ENCODE measurements at places on chromosomes 2 and 18.

GRCh38 chr2:135091681-135092080 lies 39.6 kb downstream of the RAB3GAP1 start:
- no peak for DNase-seq

GRCh38 chr2:2112416-2113105 lies 218.5 kb downstream of the MYT1L start:
- no peak for DNase-seq

DNA sequence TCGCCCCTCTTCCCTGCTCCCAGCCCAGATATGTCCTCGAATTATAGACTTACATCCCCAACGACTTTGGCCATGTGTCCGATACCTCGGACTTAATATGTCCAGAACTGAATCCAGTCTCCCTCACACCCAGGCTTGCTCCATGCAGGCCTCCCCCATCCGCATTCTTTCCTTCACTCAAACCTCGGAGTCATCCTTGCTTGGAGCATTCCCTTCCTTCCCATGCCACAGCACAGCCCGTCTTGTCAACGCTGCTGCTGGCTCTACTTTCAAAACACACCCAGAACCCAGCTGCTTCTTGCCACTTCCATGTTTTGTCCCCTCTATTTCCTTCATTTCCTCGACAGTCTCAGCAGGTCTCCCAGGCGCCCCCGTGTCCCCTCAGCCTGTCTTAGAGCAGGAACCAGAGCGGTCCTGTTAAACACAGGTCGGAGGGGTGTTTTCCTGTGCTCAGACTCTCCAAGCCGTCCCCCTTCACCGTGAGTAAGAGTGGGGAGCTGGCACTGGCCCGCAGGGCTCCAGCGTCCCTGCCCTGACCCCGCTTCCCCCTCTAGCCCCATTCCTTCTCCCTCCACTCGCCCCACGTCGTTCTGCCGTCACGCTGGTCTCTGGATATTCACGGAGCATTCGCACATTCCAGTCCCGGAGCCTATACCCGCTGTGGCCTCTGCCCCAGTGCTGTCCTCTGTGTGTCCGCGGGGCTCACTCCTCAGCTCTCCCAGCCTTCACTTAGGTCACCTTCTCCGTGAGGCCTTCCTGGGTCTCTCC lies 54.4 kb downstream of the VAPA start:
- no peak for DNase-seq

DNA sequence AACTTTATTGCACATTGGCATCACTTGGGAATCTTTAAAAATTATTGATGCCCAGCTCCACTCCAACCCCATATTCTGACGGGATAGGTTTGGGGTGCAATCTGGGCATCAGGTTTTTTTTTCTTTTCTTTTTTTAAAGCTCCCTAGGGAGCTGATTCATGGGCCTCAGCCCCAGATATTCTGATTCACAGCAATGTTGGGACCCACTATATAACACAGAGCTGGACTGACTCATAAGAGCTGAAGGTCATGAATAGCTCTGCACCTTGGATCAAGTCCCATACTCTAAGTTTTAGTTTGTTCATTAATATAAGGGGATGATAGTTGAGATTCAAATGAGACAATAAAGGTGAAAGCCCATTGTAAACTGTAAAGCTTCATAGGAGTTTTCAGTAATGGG lies 191.1 kb upstream of the REV1 start:
- DNase-seq = no peak

GRCh38 chr2:3504741-3505140 lies 14.6 kb downstream of the ADI1 start:
- DNase-seq = no peak

- DNase-seq = no peak
Observed at GRCh38 chr18:42155024-42155423, 200.0 kb downstream of the PIK3C3 start.

GRCh38 chr2:70425682-70426301 lies 123.9 kb upstream of the FAM136A start:
- DNase-seq = no peak

GRCh38 chr18:54558609-54559585 lies 32.1 kb upstream of the DYNAP start:
- no peak for DNase-seq

- no peak for DNase-seq
Observed at GRCh38 chr2:217289907-217290280, 430.0 kb upstream of the TNP1 start.

- no peak for DNase-seq
Observed at GRCh38 chr2:7119132-7119835, 202.1 kb downstream of the RNF144A start.

- peak; percentile 74 for DNase-seq
Observed at GRCh38 chr2:230326453-230327417, at the start of gene SP140L. SP140L (plus strand) TSS chr2:230327193; CDS start chr2:230327270, 77 bp downstream.

GRCh38 chr2:205903549-205904129 lies 182.3 kb downstream of the INO80D start:
- DNase-seq = no peak

DNA sequence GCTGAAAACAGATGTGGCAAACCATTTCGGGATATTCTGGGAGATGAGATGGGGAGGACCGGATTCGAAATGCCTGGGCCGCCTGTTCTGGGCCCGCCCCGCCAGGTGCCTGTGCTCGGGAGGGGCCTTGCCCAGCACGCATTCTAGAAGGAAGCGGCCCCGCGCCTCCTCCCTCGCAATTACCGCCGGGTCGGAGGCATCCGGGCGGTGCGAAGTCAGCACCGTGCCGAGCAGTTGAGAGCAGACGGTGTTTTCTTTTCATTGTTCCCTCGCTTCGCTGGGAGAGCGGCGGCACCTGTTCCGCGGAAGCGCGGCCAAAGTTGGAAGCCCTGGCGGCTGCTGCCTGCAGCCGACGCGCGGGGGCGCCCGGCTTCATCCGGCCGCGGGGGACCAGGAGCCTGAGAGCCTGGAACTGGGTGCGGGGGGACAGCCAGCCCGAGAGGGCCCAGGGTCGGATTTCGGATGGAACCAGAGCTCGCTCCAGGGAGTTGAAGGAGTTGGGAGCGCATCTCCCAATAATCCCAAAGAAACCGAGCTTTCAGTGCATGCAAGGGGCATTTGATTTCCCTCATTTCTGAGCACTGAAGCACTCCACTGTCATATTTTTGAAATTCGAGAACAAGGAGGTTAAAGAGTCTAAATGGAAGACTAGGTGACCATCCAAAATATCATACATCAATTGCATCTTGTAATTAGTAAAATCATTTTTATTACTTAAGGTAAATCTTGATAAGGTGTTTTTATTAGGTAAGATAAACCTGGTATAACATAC lies 241.8 kb upstream of the RAB12 start:
- DNase-seq = no peak

DNA sequence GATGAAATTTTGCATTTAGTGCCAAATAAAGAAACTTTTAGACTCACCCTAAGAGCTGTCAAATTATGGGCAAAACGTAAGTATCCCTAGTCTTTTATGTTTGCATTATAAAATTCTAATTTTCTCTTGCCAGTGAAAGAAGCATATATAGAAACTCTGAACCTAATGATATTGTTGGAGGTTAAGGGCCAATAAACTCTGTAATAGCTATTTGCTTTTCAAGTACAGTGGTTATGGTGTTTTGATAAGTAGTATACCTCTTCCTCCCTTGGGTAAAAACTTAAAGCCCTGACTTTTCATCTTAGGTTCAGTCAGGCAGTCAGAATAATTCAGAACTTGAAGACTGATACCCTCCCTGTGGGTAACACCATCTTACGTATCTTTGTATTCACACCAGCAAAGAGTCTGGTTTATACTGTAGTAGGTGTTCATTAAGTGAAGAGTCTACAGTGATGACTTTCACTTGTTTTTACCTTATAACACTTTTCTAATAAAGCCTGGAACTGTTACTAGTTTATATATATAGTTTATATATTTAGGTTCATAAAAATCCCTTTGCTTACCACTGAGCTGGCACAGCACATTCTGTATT lies 19.1 kb downstream of the PAPOLG start:
- DNase-seq = no peak

DNA sequence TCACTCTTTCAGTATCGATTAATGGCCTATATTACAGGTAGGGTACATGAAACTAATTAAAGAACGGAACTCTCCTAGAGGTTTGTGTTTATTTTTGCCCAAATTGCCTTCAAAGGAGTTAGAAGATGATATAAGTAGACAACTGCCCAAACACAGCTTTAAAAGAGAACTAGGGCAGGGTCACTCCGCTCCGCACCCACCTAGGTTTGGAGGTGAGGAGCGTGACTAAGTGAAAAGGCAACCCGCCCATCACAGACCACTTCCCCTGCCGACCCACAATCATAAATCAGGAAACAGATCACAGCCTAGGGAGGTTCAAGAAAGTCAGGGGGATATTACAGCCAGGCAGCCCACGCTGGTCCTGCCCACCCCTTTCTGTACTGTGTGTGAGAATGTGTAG lies 166.7 kb downstream of the C1D start:
- DNase-seq = no peak

DNA sequence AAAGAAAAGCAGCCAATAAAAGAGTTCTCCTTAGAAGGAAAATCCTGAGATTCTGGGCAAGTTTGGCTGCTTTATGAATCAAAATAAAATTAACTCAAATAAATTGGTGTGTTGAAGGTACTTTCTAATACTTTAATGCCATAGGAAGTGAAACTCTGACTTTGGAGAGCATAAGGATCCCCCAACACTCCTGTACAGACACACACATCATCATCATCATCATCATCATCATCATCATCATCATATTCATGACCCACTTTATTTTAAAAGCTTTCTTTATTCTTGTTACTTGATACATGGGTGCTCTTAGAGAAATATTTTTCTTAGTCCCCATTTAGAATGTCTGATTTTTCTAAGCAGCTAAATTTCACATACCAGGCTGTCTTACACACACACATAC lies 283.1 kb upstream of the CYRIA start:
- DNase-seq = no peak

DNA sequence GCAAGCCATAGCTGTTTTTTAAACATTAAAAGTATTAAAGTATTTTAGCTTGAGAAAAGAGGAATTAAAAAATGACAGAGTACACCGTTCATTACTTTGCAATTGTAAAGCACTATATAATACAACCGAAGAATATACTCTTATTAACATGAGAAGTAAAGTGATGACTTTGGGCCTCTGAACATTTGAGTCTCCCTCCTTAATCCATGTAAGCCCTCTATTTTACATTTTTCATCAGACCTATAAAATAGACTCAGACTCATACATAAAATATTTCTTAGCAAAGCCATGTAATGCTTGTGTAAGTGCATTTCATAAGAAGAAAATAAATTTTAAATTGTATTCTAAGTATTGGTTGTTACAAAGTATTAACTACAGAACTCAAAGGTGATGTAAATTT lies 198.6 kb downstream of the LRP1B start:
- DNase-seq = no peak

GRCh38 chr2:17719562-17720371 lies 33.8 kb downstream of the SMC6 start:
- no peak for DNase-seq

DNA sequence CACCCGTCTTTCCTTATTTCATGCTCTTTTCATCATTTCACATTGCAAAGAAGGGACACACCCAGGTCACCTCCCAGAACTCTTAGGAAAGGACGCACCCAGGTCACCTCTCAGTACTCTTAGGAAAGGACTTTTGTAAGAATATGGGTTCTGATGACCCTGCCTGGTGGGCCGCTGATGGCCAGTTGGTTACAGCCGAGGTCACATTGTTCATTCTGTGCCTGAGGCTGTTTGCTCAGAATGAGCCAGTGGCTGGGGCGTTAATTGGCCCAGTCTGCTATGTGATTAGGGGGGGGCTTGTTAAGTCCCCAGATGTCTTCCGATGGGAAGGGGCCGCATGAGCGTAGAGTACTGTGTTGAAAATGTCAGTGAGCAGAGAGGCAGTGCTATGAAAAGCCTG lies 9.4 kb downstream of the MLPH start:
- no peak for DNase-seq

- DNase-seq = no peak
Observed at GRCh38 chr2:237670641-237671040, 43.3 kb downstream of the LRRFIP1 start.

GRCh38 chr18:35174093-35174731 lies 66.6 kb upstream of the ZNF397 start:
- no peak for DNase-seq

- no peak for DNase-seq
Observed at GRCh38 chr18:67766930-67767329, 250.4 kb upstream of the DSEL start.

- no peak for DNase-seq
Observed at GRCh38 chr18:404061-404636, 96.4 kb downstream of the COLEC12 start.

DNA sequence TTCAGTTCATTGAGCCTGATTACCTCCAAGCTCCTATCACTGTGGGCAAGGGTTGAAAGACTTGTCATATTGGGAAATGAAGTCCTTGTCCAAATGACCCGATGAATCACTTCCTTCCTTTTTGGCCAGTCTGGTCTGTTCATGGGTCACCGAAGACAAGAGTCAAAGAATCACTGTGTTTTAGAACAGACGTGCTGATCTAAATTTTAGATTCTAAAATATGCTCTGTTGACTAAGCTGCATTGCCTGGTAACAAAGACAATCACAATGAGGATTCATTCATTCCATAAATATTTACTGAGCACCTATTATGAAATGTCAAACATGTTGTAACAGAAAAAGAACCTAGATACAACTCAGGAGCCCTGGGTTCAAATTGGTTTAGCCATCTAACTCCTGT lies 99.4 kb upstream of the RND3 start:
- no peak for DNase-seq
